Activated CD4-positive, alpha-beta T cell treated with anti-CD3 and anti-CD28 coated beads for 48 hours (primary cell): ENCODE measurements at places on chromosomes 12 and 14.

- no peak for DNase-seq
Observed at GRCh38 chr12:7327918-7328317, 24.0 kb downstream of the ACSM4 start.

- DNase-seq = no peak
Observed at GRCh38 chr12:6218347-6218925, 18.2 kb downstream of the CD9 start.

DNA sequence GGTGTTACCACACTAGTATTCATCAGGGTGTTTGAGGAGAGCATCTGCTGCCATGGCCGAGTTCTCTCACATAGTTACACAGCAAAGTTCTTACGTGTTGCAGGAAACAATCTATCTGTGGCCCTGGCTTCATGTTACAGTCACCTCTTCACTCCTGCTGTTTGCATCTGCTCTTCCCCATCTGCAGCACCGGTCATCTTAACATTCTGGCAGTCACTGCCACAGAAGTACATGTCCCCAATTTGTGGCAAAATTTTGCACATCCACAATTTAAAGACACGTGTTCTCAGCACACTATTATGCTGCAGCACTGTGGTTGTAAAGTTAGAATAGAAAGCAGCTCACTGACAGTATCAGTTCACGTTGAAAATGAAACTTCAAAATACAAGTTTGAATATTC lies 23.2 kb downstream of the MAPK1IP1L start:
- DNase-seq = no peak

GRCh38 chr12:30930238-30930637 lies 3.7 kb downstream of the TSPAN11 start:
- DNase-seq = no peak

GRCh38 chr12:3371018-3371417 lies 120.0 kb upstream of the PRMT8 start:
- no peak for DNase-seq

DNA sequence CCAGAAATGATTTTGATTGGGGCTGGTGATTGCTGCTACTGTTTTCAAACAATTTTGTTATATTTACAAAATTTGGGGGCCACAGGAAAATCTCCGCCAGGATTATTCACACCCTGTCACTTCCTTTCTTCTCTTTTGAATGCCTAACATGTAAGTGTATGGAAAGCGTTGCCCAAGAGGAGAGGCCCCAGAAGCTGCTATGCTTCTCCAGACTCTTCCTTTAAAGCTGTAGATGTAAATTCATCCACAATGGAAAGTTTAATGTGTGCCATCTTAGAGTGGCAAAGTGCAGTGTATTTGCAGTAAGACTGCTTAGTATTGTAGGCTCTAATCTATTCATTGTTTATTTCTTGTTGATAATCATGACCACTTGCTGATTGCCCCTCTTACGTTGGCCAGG lies 136.7 kb upstream of the LRIG3 start:
- no peak for DNase-seq

DNA sequence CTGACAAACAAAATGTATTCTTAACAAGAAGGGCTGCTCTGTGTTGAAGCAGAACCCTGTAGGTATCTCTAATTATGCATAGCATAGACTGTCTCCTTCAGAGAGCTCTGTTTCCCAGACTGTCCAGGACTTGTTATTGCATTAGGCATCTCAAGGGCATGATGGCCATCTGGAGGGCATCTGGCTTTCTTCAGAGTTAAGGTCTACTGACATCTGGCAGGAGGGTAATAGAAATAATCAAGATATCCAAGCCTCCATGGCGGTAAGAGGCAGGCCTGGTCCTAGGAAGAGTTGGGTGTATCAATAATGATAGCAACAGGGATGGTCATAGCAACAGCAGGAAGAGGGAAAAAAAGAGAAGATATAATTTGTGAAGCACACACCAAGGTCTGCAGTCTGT lies 161.2 kb downstream of the TTC8 start:
- no peak for DNase-seq

GRCh38 chr14:66603945-66604344 lies 96.0 kb downstream of the GPHN start:
- DNase-seq = no peak

GRCh38 chr14:20631880-20632389 lies 9.6 kb downstream of the OR6S1 start:
- DNase-seq = no peak

DNA sequence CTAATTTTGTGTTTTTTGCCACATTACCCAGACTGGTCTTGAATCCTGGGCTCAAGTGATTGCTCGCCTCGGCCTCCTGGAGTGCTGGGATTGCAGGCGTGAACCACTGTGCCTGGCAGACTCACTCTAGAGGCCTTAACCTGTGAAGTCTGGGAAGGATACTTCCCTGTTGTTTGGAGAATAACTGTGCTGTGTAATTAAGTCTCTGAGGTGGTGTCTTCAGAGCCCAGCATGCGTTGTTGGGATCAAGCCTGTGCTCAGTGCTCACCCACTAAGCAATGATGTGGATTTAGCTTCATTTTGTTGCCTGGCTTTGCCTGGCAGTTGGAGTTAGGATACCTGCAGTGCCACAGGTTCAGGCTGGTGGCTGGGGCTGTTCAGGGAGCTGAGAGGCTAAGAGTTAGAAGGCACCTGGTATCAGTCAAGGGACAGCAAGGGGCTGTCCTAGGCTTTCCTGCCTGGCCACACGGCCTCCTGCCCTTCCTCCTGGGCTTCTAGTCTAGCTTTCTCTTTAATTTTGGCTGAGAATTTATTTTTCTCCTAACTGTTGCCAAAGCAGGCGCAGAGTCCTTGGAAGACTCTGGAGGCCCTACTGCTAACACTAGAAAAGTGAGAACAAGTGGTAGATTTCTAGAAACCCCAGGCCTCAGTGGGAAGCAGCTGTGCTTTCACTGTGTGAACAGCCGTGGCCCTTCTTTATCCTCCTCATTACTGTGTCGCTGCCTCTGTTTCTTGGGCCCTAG lies 38.5 kb downstream of the EP400 start:
- no peak for DNase-seq

GRCh38 chr12:20627001-20627588 lies 68.0 kb upstream of the SLCO1C1 start:
- DNase-seq = no peak

- no peak for DNase-seq
Observed at GRCh38 chr14:32408018-32408417, 78.9 kb downstream of the AKAP6 start.
